Stimulated activated CD4-positive, alpha-beta T cell treated with anti-CD3 and anti-CD28 coated beads, Interleukin-2, amount 100 ng/mL, for 4 hours (primary cell): ENCODE measurements at places on chromosomes 12 and 14.

DNA sequence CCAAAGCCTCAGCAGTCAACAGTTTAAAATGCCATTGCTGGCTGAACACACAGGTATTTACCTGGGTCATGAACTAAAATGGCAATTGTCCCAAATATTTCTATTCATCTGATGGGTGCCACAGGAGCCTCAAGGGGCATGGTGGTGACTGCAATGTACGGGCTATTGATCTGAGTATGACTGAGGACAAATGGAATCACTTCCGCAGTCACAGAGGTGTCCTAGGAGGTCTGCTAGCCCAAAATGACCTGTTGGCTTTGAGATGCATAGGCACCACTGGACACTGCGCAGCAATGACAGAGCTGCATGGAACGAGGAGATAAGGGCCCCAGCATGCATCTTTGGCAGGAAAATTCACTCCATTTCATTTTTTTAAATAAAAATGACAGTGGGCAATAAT, 474.1 kb upstream of the SOX5 start:
- DNase-seq, result no peak

DNA sequence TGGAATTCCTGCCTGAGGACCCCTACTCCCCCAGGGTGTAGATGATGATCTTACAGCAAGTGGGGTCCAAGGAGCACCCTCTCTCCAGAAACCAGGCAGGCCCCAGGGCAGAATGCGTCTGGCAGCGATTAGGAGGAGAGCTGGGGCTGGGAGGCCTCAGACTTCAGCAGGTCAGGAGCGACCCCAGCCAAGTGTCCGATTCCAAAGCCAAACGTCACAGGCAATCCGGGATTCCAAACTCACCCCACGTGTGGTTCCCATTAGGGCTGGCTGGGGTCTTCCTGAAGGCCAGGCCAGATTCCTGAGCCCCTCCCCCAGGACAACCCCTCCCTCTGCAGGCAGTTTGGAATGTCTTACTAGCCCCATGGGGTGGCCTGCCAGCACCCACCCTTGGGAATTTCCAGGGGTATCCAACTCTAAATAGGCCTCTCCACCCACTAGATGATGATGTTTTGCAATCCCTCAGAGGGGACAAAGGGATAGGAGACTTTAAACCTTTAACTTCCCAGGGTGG, 17.3 kb upstream of the FIGNL2 start:
- no peak for DNase-seq

DNA sequence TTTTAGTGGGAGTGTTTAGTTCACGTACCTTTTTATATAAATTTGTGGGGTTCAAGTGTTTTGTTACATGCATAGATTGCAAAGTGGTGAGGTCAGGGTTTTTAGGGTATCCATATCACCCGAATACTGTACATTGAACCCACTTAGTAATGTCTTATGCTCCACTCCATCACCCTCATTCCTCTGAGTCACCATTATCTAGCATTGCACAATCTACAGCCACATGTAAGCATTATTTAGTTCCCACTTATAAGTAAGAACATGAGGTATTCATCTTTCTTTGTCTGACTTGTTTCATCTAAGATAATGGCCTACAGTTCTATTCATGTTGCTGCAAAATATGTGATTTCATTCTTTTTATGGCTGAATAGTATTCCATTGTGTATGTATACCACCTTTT, 583.7 kb upstream of the LRFN5 start:
- no peak for DNase-seq

GRCh38 chr12:132529906-132530305, 40.0 kb downstream of the FBRSL1 start:
- DNase-seq, result no peak

DNA sequence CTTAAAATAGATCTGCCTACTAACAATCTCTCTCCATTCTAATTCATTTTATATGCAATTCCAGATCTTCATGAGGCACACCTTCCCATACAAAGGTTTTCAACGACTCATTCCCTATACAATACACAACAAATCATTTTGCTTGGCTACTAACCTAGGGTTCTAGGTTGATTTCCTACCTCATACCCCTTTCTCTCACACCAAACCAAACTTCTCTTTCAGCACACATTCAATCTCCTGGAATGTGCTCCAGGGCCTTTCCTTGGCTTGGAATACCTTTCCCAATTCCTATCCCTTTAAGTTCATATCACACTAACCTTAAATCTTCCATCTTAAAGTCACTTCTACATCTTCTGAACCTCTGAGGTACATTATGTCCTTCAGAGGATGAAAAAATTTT, 38.7 kb upstream of the MTERF2 start:
- no peak for DNase-seq

- DNase-seq, result no peak
These were observed 365.6 kb downstream of the DPF3 start for GRCh38 chr14:72528059-72528862.
